ENCODE measurements at places on chromosomes 4 and X.

- DNase-seq = no peak
These were observed 260.2 kb downstream of the UNC5C start for GRCh38 chr4:95288552-95288951.

- DNase-seq = no peak
These were observed 1.8 kb upstream of the KDM6A start for GRCh38 chrX:44871114-44871645.

GRCh38 chrX:39445336-39445735 lies 644.1 kb downstream of the MID1IP1 start:
- peak; percentile 15 for DNase-seq

DNA sequence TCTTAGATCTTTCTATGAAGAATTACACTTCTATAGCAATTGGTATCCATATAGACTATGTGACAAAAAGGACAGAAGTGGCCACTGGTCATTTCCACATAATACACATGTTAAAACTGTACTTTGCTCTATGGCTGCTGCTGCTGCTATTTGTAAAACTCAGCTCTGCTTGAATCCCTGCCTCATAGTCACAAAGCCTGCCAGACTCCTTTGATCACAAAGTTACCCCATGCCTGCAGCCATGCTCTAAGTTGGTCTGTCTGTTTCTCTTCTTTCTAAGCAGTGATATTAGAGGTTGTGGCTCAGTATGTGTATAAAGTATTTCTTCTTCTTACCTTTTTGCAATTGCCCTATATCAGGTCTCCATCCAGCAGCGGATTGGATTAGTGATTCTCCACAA lies 210.9 kb downstream of the GRID2 start:
- no peak for DNase-seq

DNA sequence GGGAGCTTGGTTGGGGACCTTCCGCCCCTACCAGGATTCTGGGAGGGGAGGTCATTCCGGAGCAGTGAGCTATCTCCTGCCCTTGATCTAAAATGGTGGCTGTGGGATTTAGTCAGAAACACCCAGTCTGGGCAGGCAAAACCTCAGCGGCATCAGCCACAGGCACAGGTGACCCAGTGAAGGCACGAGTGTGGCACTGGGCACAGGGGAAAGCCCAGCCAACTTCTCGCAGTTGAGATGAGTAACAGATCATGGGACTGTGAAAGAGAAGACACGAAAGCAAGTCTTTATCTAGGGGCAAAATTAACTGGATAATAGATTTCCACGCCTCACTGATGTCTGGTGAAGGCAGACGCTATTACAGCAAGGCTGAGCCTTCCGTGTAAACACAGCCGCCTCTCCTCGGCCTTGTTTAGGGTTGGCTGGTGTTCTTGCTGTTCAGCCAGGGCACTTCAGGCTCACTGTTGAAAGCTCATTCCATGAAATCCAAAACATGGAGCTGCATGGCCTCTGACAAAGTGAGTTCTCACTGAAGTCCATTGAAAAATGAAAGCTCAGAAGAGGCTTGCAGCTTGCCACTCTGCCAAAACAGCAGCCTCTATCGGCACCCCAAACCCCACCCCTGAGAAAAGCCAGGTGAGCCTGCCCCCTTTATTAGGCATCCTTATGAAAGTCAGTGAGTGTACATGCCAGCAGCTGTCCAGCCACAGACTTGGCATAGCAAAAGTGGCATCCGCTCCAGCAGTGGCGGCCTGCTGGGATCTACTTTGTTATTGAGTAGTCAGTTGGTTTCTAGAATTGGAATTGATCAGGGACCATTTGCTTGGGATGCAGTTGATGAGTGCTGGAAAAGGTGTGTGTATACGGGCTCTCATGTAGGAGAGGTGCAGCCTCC lies 102.3 kb upstream of the MTM1 start:
- DNase-seq = no peak

DNA sequence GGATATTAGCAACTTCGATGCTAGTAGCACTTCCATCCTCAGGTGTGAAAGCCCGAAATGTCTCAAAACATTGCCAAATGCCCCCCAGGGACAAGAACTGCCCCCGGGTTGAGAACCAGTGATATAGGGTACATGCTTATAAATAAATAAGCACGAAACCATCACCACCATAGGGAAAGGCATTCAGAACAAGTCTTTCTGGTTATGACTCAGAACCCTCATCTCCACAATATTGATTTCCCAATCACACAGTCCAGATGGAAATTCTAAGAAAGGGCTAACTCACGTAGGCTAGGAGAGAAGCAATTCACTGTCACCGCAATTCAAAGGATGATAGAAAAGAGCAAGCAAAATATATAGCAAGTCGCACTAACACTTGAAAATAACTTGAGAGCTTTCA lies 84.8 kb downstream of the ANOS1 start:
- DNase-seq = no peak

- no peak for DNase-seq
These were observed 24.1 kb upstream of the FGF16 start for GRCh38 chrX:77422891-77423648.

GRCh38 chr4:64144994-64145393 lies 264.3 kb downstream of the TECRL start:
- no peak for DNase-seq

- peak; percentile 12 for DNase-seq
These were observed 4.8 kb upstream of the DAPP1 start for GRCh38 chr4:99811850-99812249.

GRCh38 chrX:119477812-119478232 lies 9.6 kb downstream of the SLC25A5 start:
- DNase-seq = no peak

DNA sequence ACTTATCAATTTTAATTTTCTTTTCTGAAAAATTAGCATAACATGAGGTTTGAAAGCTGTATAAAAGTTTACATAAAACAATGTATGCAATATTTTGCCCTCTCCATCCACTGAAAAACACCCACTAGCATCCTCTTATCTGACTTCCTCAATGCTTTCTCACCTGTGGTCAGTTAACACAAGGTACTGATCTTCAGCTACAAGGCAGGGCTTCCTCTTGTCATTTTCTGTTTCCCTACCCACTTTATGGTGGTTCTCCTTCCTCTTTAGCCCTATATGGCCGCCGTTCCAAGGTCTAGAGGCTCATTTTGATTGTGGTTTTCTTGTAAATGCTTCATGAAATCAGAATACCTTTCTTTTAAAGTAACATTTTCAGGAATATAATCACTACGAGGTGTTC lies 618.6 kb upstream of the CPEB2 start:
- no peak for DNase-seq

DNA sequence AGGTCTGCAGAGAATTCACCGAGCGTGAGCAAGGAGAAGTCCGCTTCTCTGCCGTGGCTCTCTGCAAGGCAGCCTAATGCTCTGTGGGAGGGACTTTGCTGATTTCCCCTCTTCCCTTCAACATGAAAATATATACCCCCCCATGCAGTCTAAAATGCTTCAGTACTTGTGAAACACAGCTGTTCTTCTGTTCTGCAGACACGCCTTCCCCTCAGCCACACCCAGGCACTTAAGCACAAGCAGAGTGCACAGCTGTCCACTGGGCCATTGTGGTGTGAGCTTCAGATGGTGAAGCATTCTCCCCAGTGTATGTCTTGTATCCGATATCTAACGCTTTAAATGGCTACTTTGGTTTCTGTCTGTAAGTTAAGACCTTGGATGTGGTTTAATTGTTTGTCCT lies 11.3 kb downstream of the UCHL1 start:
- DNase-seq = no peak

GRCh38 chrX:41332408-41333002 lies 1.5 kb upstream of the DDX3X start:
- peak; percentile 16 for DNase-seq

GRCh38 chr4:175369087-175369486 lies 443.0 kb downstream of the GPM6A start:
- no peak for DNase-seq

DNA sequence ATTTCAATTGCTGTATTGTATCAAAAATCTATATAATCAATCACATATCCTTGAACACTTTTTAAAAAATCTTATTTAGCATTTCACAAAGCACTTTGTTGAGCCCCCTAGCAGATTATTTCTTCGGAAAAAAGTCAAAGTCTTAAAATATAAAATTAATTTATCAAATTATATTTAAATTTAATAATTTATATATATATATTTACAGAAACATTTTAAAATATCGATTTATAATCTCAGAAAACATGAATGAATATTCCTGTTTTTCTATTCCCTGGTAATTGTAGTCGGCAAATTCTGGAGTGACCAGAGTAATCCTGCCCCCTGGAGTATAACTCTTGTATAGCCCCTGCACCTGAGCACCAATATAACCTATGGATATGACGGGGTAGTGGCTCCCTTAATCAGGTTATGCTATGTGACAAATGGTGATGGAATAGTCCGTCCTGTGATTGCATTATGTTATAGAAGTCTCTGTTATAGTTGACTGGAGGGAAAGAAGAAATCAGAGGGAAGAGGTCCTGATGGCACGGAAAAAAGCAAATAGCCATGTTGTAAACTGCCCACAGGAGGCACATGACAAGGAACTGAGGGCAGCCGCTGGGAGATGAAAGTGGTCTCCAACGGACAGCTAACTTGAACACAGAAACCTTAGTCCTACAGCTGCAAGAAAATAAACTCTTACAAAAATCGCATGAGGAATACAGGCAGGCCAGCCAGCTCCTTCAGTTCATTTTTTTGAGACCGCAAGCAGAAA lies 1092.3 kb downstream of the ARAP2 start:
- no peak for DNase-seq

- DNase-seq = peak; percentile 68
These were observed 6.7 kb upstream of the SH3BP2 start for GRCh38 chr4:2786152-2786671.

DNA sequence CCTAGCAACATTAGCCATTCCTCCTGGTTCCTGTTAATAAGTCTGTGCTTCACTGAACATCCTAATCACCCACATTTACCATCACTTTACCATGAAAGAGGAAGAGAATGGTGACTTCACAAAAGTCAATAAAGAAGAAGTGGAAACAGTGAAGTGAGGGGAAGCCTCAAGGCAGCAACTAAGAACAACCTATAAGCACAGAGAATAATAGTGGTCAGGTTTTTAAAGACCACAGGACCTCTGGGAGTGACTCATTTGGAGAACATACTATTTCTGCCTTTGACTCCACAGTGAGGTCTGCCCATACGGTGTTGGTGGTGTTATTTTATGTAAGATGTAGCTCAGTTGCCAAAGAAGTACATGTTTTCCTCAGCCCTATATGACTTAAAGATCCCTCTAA lies 86.0 kb upstream of the TET2 start:
- no peak for DNase-seq

- DNase-seq = no peak
These were observed 31.0 kb upstream of the FAT4 start for GRCh38 chr4:125283707-125284279.

DNA sequence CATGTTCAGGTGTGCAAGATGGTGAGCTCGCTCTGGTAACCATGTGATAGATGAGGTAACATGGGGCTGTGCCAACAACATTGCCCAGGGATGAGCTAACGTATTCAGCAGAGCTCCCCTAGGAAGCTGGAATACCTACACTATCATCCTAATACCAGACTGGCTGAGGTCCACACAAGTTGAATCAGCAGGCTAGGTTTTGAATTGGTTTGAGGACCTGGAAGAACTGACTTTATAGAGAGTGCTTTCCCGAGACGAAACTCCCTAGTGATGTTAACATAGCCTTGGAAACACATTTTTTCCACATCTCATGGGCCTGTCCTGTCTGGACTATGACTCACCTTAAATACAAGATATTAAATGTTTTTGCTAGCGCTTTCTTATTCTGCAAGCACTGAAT lies 56.7 kb downstream of the IGFBP7 start:
- no peak for DNase-seq

GRCh38 chrX:38220024-38220414 lies 652 bp downstream of the SRPX start:
- DNase-seq = no peak

GRCh38 chr4:142582340-142582739 lies 263.8 kb downstream of the INPP4B start:
- no peak for DNase-seq

- no peak for DNase-seq
These were observed 823 bp upstream of the MAN2B2 start for GRCh38 chr4:6573986-6574746.

DNA sequence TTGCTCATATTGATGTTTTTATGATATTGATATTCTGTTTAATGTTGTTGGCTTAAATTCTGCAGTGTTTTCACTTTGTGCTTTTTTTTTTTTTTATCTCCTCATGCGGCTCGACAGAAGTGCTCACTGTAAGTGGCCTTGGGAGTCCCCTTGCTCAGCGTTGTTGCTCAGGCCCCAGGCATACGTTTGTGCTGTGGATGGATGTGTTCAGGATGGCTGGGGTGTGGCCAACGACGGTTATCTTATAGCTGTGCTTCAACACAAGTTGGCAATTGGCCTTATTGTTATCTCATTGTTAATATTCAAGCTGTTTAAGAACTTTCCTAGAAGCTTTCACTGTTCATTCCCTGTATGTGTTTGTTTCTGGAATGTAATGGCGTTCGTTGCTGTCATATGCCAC lies 36.4 kb upstream of the CLCN4 start:
- no peak for DNase-seq

GRCh38 chrX:69156638-69157037 lies 8.6 kb downstream of the PJA1 start:
- no peak for DNase-seq

DNA sequence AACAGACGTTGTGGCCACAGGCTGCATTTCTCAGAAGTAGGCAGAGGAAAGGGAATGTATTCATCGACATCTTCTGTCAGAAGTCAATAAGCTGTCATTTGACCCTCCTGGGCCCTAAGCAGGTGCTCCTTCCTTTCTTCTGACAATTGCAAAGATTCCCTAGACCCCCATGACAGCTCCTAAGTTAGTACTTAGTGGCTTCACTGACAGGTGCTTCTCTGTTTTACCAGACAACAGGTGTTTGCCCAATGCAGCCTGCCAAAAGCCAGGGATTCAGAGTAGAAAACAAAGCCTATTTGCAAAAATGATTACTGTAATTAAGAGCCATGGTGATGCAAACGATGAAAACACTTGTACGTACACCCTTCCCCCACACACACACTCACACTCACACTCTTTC lies 7.5 kb upstream of the FGF5 start:
- DNase-seq = no peak

GRCh38 chr4:101345596-101346350 lies 1.6 kb downstream of the PPP3CA start:
- peak; percentile 54 for DNase-seq

GRCh38 chr4:56156141-56156540 lies 207.4 kb downstream of the CEP135 start:
- no peak for DNase-seq

DNA sequence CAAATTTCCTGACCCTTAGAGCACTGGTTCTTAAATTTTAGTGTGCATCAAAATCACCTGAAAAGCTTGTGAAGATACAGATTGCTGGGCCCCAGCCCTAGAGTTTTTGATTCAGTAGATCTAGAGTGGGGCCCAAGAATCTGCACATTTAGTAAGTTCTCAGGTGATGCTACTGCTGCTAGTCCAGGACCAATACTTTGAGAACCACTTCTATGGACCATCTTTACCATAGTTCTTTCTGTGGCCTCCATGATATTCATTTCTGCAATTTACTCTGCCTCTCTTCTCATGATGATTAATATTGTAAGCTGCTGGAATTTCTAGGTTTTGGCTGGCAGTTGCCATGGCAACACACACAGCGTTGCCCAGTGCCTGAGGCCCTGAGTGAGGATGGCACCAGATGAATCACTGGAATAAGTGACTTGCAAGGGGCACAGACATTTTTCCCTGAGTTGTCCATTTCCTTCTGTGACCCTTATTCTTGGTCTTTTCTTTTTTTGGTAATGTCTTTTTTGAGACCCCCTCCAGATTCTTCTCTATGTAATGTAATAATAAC lies 83.6 kb downstream of the PPP1R2C start:
- no peak for DNase-seq

- no peak for DNase-seq
These were observed 248.0 kb downstream of the RBMX2 start for GRCh38 chrX:130649738-130650137.

GRCh38 chr4:13541176-13541604 lies 3.1 kb downstream of the NKX3-2 start:
- no peak for DNase-seq

All from T follicular helper cell (primary cell).